ENCODE measurements at places on chromosomes 16 and 17. TPM values are rescaled to one million over a fixed set of nuclear protein-coding genes. Genes with fewer than 3 reads are reported as not detected.

The RNF112 gene
- total RNA-seq: 2.5 TPM

The ELP5 gene
- total RNA-seq: 46.6 TPM

The NBR1 gene
- 132 TPM for total RNA-seq

The RHBDL3 gene
- 0.18 TPM for total RNA-seq

The TOM1L2 gene
- total RNA-seq: 23.3 TPM

The ABCA10 gene
- under 0.01 TPM for total RNA-seq

The RAB37 gene
- not detected for total RNA-seq

The PHOSPHO1 gene
- total RNA-seq: under 0.01 TPM

The SLC35G3 gene
- not detected for total RNA-seq

The SLC47A1 gene
- not detected for total RNA-seq

The CHST5 gene
- not detected for total RNA-seq

The CCL11 gene
- total RNA-seq: not detected

The BAHCC1 gene
- total RNA-seq: 0.83 TPM

The PITPNC1 gene
- total RNA-seq: 4.1 TPM

The CCL16 gene
- total RNA-seq: not detected

The OR2C1 gene
- total RNA-seq: under 0.01 TPM

The KRTAP3-2 gene
- not detected for total RNA-seq

The TUBG2 gene
- total RNA-seq: 3.6 TPM

The MARCHF10 gene
- 0.18 TPM for total RNA-seq

The NEURL4 gene
- total RNA-seq: 9.2 TPM

The CYB5B gene
- total RNA-seq: 102 TPM

The TBX6 gene
- not detected for total RNA-seq

The CCL17 gene
- not detected for total RNA-seq

The AIPL1 gene
- not detected for total RNA-seq

The DCXR gene
- 36.6 TPM for total RNA-seq

The RAC3 gene
- total RNA-seq: 5.7 TPM

The C1QL1 gene
- total RNA-seq: 0.28 TPM

The NLRC5 gene
- 9.1 TPM for total RNA-seq

The NPIPB6 gene
- total RNA-seq: 0.18 TPM

The HCRT gene
- total RNA-seq: not detected

The GAS7 gene
- total RNA-seq: 5.0 TPM

The AHSP gene
- total RNA-seq: not detected

The ABCC12 gene
- total RNA-seq: under 0.01 TPM

The HOXB5 gene
- 0.54 TPM for total RNA-seq

The KRT32 gene
- total RNA-seq: not detected

The IRX3 gene
- total RNA-seq: not detected

The ABCA9 gene
- under 0.01 TPM for total RNA-seq

The TLCD2 gene
- 0.83 TPM for total RNA-seq

The PKMYT1 gene
- total RNA-seq: 2.8 TPM

The GNAO1 gene
- not detected for total RNA-seq

The NOG gene
- 11.7 TPM for total RNA-seq

The CD300E gene
- total RNA-seq: not detected

The KRTAP2-1 gene
- total RNA-seq: not detected

The CDK10 gene
- total RNA-seq: 18.6 TPM

The KRT33B gene
- 0.18 TPM for total RNA-seq

The KRTAP9-3 gene
- total RNA-seq: not detected

The CRYM gene
- not detected for total RNA-seq

The TERB1 gene
- under 0.01 TPM for total RNA-seq

The KLHL10 gene
- 0.18 TPM for total RNA-seq

The ZP2 gene
- total RNA-seq: not detected

The SP6 gene
- total RNA-seq: under 0.01 TPM

The NPIPA2 gene
- total RNA-seq: not detected

The KCNH4 gene
- not detected for total RNA-seq

The OTOA gene
- total RNA-seq: not detected

The SLC47A2 gene
- not detected for total RNA-seq
